Aorta (tissue), 5 donors: ENCODE measurements at places on chromosomes 12 and 14.

DNA sequence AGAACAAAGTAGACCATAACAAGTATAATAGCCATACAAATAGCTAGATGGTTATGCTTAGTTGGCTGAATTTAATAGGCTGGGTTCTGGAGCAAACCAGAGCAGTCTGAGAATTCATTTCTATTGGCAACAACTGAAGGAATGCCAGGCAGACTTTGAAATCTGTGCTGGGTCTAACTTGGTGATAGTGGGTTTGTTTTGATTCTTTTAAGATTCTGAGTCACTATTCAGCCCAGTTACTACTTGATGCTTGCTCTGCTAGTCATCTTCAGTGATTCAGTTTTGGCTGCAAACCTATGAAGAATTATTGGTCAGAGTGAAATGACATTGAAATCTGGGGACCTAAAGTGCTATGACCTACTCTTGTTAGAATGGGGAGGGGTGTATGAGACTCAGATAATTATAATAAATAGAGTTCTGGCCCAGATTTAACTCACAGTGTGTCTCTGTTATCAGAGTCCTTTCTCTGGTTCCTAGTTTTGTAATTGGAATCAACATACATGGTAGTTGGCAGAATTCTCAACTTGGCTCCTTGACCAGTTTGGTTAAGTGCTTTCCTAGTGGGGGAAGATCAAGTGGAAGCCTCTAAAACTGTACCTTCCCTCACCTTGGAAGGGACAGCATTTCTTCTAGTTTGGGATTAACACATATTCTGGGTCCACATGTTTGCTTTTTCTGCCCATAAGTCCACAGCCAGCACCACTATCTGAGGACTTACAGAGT is 43.5 kb downstream of the MNAT1 start:
- DNase-seq, result no peak

GRCh38 chr12:121455766-121456420 is 56.0 kb downstream of the RNF34 start:
- DNase-seq, result no peak

DNA sequence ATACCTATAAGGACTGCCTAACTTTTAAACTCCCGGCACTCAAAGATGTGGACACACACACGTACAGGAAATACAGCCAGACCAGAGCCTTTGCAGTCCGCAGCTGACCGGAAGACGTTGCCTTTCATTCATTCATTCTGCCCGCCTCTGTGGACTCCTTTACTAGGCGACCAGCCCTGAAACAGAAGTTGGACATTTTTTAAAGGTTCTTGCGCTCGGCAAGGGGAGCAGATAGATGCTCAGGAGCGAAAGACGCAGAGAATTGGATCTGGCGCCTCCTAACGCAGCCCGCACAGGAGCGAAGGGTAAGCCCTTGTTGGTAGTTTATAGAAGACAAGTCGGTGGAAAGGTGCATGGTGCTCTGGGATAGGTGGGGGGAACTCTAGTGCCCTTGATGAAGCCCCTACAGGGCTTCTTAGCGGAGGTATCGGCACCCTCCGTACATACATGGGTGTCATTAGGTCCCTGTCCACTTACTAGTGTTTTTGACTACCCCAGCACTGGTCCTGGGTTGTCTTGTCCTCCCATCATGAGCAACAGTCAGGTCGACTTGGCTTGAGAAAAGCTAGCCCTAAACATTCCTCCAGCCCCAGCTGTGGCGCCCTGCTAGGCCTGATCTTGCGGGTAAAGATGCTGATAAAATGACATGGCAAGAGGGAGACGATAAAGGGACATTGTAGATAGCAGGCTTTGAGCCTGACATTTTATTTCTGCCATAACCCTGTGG is at the start of gene KDM2B:
KDM2B (minus strand) TSS at position 65 of the 727 bp plus-strand sequence. CDS start 112 bp downstream, outside the sequence.
- DNase-seq, result peak; percentile 71

DNA sequence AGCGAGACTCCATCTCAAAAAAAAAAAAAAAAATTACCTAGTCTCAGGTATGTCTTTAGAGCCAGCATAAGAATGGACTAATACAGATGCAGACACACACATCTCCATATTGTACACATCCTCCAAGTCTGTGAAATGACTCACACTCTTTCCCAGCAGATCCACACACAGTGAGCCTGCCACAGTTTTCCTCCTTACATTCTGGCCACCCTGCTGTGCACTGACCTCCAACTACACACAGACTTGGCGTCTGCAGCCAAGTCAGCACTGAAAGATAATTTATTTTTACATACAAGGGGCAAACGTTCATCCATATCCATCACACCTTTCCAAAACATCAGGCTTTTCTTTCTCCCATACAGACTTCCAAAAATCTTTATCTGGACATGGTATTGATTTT is 115.9 kb downstream of the SLC25A21 start:
- DNase-seq, result no peak

- DNase-seq, result no peak
These were observed 10.9 kb upstream of the AKAP6 start for GRCh38 chr14:32318087-32318795.

DNA sequence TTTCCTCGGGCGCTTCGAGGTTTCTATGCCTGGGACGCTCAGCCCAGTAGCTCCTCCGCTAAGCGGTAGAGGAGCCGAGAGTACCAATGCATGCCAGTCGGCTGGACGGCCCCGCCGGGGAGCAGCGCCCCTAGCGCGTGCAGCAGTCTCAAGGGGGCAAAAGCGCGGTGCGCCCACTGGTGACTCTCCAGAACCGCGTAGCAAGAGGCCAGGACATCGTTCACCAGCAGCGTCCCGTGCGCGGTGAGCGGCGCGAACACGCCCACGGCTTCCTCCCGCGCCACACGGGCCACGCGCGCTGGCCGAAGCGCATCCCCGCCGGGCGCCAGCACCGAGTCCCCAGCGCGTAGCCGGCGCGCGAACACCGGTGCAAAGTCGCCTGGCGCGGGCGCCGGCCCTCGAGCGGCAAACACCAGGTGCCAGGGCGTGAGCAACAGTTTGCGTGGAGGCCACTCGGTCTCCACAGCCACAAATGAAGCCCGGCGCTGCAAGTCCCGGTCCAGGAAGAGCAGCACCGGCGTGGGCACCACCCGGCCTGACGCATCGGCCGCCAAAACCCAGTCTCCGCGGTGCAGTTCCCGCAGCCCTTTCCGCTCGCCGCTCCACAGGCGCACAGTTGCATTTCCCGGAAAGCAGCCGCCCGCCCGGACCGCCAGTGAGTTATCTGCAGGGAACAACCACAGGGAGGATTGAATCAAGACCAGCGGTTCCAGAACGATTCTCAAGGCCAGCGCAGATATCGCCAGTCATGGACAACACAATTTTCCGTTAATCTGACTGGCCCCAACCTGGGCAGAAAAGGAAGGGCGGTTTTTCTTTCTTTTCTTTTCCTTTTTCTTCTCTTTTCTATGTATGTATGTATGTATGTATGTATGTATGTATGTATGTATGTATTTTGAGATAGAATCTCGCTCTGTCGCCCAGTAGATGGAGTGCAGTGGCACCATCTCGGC is 4.5 kb downstream of the DHH start:
- peak; percentile 88 for DNase-seq

- peak; percentile 49 for DNase-seq
These were observed 47.9 kb upstream of the PLEKHG7 start for GRCh38 chr12:92654929-92655328.

- DNase-seq, result no peak
These were observed 34.2 kb downstream of the TBX5 start for GRCh38 chr12:114371733-114372132.

DNA sequence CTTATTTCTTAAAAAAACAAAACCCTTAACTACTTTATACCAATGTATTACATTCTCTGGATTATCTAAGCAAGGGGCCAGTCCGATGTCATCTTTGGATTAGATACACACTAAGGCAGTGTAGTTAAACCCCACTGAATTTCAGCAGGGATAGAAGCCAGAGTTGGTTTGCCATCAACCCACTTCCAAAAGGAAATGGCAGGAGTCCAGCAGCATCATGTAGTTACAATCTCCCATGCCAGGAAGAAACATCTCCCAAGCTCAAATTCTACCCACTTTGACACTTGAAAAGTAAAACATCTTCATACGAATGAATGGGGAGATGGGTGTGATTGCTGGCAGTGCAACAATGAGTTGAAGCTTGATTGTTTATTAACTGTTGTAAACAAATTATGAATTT is 203.5 kb upstream of the PLXNC1 start:
- DNase-seq, result no peak

GRCh38 chr14:60723907-60724618 is at the start of gene SIX4:
SIX4 (minus strand) TSS chr14:60724351; CDS start chr14:60724074, 277 bp downstream.
- DNase-seq, result peak; percentile 73

- no peak for DNase-seq
These were observed 767.3 kb upstream of the TBX3 start for GRCh38 chr12:115451151-115451779.

DNA sequence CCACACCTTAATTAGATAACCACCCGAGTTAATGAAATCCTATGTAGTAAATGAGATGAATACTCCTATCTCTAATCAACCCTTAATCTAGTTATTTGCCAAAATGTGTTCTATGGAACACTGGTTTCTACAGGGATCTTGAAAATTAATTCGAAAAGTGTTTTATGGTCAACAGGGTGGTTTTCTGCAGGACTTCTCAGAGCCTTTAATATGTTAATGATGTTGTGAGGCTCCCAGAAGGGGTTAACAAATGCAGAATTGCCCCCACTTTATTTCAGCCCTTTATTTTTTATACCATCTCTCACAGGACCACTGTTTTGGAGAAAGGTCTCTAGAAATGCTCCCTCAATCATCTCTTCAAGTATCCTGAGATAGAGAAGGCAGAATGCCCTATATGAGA is 153.1 kb upstream of the RPH3A start:
- DNase-seq, result no peak

DNA sequence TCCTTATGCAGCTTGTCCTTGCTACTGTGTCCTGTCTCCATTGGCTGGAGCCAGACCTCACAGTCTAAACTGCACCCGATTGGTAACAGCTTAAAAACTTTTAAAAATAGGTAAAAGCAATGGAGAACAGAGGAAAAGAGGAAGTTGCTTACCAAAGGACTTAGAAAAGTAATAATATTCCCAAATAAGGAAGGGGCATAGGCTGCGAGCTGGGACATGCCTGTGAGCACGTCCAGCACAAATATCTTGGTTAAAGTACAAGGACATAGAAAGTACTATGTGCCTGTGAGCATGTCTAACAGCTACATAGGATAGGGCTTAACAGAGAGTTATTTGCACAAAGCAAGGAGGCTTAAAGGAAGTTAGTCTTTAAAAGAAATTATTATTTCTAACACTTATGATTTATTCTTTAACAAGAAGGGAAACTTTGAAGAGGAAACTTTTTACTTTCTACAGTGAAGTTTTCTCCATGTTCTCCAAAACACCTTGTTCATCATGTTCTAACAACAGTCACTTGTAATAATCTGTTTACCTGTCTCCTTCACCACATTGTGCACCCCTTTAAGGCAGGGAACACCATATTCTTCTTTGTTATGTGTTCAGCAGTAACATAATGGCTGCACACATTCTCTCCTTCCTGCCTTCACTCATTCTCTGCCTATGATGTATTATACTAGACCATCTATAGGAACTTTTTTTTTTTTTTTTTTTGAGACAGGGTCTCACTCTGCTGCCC is 9.8 kb upstream of the UBE2N start:
- DNase-seq, result no peak

GRCh38 chr14:26128931-26129671 is 468.7 kb downstream of the NOVA1 start:
- no peak for DNase-seq

DNA sequence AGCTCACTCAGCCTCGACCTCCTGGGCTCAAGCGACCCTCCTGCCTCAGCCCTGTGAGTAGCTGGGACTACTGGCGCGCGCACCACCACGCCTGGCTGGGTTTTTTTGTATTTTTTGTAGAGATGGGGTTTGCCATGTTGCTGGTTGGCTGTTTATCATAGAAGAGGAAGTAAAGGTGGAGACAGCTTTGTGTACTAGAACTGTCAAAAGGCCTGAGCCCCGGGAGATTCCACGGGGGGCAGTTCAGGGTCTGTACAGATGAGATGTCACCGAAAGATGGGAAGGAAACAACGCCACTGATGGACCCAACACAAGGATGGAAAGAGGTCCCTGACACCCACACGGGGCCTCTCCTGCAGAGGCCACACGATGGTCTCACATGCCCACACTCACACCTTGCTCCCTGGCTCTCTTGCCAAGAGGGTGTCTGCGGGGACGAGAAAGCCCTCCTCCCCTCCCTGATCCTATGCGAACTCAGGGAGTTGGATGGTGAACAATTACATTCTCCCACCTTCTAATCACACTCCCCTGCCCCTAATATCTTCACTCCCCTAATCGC is 66.6 kb downstream of the KDM2B start:
- DNase-seq, result no peak

DNA sequence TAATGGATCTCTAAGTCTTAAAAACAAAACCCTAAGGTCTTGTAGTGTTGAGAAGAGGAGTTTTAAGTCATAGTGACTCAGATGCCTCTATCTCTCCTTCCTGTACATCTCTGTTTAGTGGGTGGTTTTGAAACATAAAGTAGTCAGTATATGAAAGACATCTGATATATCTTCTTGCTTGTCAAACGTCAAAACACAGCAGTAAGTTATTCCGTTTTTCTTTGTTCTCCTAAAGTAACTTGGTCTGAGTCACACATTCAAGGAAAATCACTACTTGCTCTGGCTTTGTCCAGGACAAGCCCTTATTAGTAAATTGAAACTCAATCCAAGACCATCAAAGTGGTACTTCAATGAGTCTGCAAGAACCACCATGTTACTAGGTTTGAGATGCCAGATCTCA is 1172.5 kb downstream of the BCL11B start:
- no peak for DNase-seq

- DNase-seq, result no peak
These were observed 235.0 kb downstream of the ATP23 start for GRCh38 chr12:58176296-58176869.

GRCh38 chr12:123475246-123475703 is 17.3 kb downstream of the SNRNP35 start:
- DNase-seq, result peak; percentile 14

DNA sequence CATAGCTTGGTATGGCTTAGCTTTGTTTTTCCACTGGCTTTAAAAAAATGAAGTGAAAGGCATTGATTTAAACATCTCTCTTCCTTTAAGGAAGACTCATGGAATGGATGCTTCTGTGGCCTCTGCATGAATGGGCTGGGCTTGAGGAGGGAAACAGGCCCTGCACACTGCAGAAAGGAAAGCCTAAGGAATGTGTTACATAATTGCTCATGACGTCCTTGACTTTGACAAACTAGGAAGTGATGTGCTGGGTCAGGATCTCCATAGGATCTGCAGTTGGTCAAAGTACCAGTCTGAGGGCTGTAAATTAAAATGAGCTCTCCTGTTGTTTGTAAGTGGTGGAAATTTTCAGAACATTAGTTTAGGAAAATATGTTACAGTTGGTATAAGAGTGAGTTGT is 12.7 kb downstream of the SAMD4A start:
- no peak for DNase-seq
